Activated CD8-positive, alpha-beta memory T cell treated with anti-CD3 and anti-CD28 coated beads for 4 hours (primary cell): ENCODE measurements at places on chromosomes 5 and 9.

GRCh38 chr9:112421771-112422222, 41.9 kb downstream of the HSDL2 start:
- no peak for DNase-seq

DNA sequence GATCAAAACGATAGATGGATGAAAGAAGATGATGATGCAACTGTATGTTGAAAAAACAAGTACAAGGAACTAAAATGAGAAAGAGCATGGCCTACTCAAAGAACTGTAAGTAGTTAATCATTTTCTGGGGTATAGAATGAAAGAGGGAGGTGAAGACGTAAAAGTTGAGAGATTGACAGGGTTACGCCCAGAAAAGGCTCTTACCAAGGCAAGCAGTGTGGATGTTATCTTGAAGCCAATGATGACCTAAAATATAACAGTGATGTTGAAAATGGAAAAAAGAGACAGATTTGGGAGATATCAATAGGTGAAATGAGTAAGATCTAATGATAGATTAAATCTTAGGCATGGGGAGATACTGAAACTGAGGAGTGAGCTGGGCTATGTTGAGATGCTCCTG, 80.4 kb upstream of the GNAQ start:
- DNase-seq: no peak

- no peak for DNase-seq
These were observed 297.3 kb downstream of the MLLT3 start for GRCh38 chr9:20325008-20325407.

- DNase-seq: no peak
These were observed 62.8 kb downstream of the RAPGEF1 start for GRCh38 chr9:131677049-131677443.

GRCh38 chr5:122297587-122298298, 14.3 kb upstream of the SNCAIP start:
- no peak for DNase-seq

- DNase-seq: no peak
These were observed 51.6 kb upstream of the PHYKPL start for GRCh38 chr5:178284093-178284675.

- DNase-seq: no peak
These were observed 103.6 kb downstream of the CCDC192 start for GRCh38 chr5:127806776-127807175.

DNA sequence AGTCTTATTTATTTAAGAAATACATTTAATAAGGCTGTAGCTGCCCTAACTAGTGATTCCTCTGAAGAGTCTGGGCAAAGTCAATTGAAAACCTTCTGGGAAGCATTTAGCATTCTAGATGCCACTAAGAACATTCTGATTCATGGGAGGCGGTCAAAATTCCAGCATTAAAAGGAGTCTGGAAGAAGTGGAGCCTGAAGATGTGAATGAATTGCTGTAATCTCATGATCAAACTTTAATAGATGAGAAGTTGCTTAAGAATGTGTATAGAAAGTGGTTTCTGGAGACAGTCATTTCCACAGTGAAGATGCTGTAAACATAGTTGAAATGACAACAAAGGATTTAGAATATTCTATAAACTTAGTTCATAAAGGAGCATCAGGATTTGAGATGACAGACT, 61.4 kb downstream of the WDR41 start:
- DNase-seq: no peak

DNA sequence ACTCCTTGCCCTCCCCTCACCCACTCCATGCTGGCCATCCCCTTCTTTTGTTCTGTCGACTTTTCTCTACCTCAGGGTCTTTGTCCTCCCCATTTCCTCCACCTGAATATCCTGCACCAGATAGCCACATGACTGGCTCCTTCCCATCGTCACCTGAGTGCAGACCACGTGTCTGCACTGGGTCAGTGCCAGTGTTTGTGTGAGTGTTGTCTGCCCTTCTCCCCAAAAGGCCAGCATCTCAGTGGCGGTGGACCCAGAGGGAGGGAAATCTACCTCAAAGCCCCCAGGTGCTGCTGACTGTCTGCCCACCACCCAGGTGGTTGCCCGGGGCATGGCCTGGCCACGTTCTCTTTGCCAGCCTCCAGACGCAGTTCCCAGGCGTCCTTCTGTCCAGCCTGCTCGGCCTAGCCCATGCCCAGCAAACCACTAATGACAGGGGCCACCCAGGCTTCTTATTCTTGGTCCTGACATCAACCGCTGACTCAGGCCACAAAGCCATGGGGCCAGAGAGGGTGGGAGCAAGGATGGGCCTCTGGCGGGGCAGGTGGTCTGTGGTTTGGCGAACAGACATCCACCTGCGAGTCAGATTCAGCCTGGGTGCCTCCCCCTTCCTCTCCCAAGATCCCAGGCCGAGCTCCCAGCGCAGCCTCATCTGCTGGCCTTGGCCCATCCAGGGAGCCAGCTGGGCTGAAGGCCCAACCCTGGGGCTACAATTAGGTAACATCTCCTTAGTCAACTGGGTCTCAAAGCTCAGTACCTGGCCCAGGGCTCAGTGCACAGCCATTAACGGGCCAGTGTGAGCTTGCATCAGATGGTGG, 5.5 kb upstream of the NINJ1 start:
- DNase-seq: no peak

- DNase-seq: no peak
These were observed 1.5 kb downstream of the TTC39B start for GRCh38 chr9:15305470-15305869.

DNA sequence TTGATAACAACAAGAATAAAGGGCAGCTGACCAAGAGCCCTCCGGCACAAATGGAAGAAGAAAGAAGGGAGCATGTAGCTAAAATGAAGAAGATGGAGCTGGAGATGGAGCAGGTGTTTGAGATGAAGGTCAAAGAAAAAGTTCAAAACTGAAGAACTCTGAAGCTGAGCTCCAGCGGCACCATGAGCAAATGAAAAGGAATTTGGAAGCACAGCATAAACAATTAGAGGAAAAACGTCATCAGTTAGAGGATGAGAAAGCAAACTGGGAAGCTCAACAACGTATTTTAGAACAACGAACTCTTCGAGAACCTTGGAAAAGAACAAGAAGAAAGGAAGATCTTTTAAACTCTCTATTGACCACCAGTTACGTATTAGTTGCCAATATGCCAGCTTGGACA, 100.9 kb downstream of the GABBR2 start:
- no peak for DNase-seq
